A549 treated with AZD2906 at 1 μM for 4 hours (cell line): ENCODE measurements at places on chromosomes 12 and 14. TPM values are rescaled to one million over a fixed set of nuclear protein-coding genes. Genes with fewer than 3 reads are reported as not detected.

ADAM21 gene
- 0.02 to 0.03 TPM in 2 of 5 replicates, not detected in the others for total RNA-seq

TSPAN31 gene
- 15.0 to 22.2 TPM (median 17.1 TPM) in 5 replicates for total RNA-seq

BBS10 gene
- 4.5 to 6.4 TPM (median 5.6 TPM) in 5 replicates for total RNA-seq

FGF23 gene
- not detected in 5 replicates for total RNA-seq

TMEM121 gene
- 3.8 to 9.3 TPM (median 8.8 TPM) in 5 replicates for total RNA-seq

STAC3 gene
- total RNA-seq = 0.22 to 0.56 TPM (median 0.42 TPM) in 5 replicates

BDKRB1 gene
- 0.25 to 0.62 TPM (median 0.34 TPM) in 5 replicates for total RNA-seq

SLC25A47 gene
- not detected in 5 replicates for total RNA-seq

PDE3A gene
- 2.2 to 3.6 TPM (median 2.9 TPM) in 5 replicates for total RNA-seq

LAG3 gene
- total RNA-seq = 0.83 to 1.6 TPM (median 1.4 TPM) in 5 replicates

TIMELESS gene
- 31.5 to 36.5 TPM (median 34.9 TPM) in 5 replicates for total RNA-seq
